Daoy (cell line): ENCODE measurements at places on chromosomes 16 and 17.

DNA sequence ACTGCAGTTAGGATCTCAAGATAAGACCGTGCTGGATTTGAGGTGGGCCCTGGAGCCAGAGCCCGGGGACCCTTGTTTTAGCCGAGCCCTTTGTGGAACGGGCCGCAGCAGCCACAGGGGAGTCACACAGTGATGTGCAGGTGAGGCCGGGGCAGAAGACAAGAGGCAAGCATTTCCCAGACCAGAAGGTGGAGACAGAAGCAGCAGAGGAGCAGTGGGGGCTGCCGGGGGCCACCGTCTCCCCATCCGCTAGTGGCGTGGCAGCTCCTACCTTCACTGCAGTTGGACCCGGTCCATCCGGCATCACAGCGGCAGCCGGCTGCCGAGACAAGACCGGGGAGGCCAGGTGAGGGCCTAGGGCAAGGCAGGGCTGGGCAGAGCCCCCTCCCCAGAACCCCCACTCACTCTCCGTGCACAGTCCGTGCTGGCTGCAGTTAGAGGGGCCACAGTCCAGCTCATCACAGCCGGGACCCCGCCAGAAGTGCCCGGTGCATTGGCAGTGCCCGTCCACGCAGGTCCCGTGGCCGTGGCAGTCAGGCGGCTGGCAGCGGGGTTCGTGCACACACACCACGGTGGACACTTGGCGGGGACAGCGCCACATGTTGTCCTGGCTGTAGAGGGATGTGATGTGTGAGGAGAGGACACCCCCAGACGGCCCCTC lies 6.0 kb downstream of the NAGPA start:
- DNase-seq = no peak

GRCh38 chr17:27622986-27623385 lies 8.0 kb upstream of the LGALS9 start:
- DNase-seq = no peak

- DNase-seq = peak; percentile 82
Measured at GRCh38 chr17:49567871-49568694, 7.6 kb upstream of the NXPH3 start.

DNA sequence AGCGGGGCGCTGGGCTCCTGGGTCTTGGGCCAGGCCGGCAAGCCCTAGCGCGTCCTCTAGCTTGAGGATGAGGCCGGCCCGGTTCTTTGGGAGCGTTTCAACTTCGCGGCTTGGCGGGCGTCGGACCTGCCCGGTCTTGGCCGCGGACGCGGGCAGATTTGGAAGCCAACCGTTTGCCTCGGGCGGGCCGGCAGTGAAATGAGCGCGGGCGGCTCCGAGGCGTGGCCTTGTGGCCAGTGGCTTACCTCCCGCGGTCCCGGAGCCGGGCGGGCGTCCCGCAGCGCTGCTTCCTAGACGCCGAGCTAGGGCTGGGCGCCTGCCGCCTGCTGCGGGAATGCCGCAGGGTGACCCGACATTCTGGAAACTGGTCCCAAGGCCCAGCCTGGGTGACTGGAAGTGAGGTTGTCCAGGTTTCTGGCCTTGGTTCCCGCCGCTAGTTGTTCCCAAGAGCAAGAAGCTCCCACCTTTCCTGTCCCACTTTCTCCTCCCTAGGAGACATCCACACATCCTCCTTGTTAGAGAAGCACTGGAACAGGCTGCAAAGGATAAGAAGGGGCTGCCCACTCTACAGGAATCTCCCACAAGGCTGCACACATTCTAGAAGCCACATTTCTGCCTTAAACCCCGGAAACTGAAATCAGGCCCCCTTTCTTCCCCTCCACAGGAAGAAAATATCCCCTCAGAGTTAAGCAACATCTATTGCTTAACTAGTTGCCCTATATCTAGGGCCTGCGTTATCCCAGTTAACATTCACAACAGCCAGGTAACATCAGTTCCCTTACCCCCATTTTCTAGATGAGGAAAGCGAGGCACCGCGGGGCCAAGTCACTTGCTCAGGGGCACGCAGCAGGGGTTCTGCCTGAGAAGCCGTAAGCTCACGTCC lies 4.5 kb upstream of the CBX8 start:
- peak; percentile 72 for DNase-seq

DNA sequence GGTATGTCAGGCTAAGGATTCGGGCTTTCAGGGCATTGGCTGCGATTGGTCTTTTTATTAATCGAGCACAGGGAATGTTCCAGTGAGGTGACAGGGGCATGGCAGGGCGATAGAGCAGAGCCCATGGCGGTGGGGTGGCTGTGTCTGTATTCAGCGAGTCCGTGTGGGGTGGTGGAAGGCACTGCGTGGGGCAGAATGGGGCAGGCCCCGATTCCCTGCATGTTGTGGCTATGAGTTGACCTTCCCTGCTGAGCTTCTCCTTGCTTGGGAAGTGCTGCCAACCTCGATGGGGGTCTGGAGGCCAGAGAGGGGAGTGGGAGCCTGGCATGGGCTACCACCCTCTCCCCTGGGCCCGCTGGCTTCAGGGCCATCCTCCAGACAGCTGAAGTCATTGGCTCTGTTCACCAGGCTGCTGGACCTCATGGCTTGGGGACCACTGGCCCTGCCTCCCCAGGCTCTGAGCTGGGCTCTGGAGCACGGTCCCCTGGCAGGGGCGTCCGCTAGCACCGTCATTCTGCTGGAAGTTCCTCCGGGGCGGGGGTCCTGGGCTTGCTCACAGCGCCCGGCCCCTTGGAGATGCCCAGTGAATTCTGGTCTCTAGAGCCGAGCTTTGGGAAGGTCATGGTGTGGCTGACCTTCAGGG lies 92.1 kb downstream of the NPIPB11 start:
- no peak for DNase-seq

- no peak for DNase-seq
Measured at GRCh38 chr16:73290258-73290657, 242.3 kb upstream of the ZFHX3 start.

GRCh38 chr17:14060706-14061105 lies 8.6 kb upstream of the COX10 start:
- DNase-seq = no peak

DNA sequence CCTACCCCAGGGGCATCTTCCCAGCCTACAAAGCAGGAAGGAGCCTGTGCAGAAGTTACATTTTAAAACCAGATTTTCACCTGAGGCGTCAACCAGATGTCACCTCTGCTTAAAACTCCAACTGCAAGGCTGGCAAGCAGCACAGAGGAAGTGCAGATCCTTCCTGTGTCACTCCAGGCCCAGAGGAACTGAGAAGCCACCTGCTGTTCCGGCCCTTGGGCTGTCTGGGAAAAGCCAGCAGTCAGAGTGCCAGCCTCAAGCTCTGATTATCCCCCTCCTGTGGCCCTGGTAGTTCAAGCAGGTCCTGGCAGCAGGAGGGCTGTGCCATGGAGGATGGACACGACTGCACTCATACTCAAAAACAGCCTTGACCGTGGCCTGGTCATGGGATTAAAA lies 10.2 kb downstream of the POLR2C start:
- DNase-seq = no peak

DNA sequence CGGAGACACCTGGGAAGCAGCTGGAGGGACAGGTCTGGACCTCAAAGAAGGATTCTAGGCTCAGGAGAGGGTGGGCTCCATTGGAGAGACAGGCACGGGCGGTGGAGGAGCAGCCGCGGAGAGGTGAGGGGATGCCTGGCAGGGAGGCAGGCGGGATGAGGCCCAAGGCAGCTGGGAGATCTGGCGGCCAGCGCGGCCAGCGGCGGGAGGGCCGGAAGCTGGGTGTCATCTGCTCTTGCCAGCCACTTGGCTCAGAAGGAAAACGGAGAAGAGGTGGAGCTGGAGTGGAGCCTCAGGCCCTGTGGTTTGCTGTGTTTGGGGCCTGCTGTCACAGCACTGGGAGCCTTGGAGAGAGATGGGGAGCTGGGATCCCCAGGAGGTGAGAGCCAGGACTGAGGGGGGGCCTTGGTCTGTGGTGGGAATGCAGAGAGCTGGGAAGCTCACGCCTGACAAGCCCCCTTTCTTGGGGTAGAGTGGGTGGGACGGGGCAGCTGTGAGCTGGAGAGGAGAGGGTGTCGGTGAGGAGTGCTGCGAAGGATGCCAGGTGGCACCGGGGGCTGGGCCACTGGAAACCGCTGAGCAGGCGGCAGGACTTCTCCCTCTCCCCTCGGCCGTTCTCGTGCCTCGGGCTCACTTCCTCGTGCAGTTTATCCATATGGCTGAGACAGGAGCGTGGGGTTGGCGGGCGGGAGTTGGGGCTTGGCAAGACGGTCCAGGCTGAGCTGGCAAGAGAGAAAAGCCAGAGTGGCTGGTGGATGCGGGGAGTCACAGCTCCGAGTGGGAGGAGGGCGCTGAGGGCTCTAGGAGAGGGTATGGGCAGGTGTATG lies 8.0 kb downstream of the TBC1D24 start:
- peak; percentile 65 for DNase-seq

- no peak for DNase-seq
Measured at GRCh38 chr16:4926928-4927327, 10.0 kb downstream of the PPL start.

DNA sequence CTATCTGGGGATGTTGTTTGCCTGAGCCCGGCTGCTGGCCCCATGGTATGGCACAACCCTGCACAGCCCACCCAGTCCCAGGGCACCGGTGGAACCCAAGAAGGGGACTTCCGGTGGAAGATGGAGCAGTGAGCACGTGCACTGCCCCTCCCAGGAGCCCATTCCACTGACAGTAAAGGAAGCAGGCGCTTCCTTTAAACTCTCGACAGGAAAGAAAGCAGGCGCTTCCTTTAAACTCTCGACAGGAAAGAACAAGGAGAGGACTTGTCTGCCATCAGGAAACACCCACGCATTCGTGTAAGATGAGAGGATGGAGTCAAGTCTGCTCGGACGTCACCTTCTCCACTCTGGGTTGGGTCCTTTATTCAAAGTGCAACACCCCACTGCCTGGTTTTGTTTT lies 53.7 kb downstream of the IL21R start:
- no peak for DNase-seq

DNA sequence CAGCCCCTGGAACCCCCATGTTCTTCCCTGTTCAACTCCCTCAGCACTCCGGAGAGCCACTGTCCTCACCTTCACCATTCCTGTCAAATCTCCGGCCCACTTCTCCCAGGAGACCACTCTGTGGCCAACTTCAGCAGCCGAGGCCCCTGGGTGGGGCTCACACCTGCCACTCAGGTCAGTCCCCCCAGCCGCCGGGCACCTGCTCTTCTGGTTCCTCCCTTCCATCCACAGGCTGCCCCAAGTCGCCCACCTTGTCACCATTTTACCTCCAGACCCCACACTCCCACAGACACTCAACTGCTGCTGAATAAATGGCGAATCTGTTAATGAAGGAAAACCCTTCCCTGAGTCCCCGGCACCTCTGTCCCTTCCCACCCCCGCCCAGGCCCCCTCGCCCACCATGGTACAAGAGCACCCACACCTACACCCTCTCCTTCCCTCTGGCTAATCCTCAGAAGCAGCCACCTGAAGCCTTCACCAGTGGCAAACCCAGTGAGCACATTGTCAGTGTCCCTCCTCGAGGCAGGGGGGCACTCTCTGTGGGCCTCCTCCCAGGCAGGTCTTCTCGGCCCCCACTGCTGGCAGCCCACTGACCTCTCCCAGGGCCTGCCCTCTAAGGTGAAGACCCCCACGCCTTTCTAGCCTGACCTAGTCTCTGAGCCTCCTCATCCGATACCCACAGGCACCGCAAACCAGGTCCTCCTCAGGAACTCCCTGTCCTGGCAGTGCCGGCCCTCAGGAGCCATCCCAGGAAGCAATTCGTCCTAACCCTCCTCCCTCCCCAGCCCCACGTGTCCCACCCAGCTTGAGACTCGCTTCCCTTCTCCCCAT lies 8.2 kb downstream of the CANT1 start:
- no peak for DNase-seq

DNA sequence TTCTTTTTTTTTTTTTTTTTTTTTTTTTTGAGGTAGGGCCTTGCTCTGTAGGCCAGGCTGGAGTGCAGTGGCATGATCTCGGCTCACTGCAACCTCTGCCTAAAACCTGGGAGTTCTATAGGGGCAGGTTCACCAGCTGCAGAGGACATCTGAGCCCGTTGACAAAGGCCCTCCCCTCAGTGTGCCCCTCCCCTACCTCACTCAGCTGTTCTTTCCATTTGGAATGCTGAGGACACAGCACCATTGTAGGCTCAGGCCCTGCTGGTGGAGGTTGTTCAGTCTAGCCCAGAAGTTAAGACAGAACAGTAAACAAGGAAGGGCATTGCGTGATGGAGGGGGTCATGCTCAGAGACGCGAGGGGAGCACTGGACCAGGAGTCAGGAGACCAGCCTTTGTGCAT lies 21.8 kb upstream of the KIF19 start:
- DNase-seq = no peak

GRCh38 chr16:56743840-56744239 lies 13.9 kb downstream of the NUP93 start:
- peak; percentile 58 for DNase-seq

DNA sequence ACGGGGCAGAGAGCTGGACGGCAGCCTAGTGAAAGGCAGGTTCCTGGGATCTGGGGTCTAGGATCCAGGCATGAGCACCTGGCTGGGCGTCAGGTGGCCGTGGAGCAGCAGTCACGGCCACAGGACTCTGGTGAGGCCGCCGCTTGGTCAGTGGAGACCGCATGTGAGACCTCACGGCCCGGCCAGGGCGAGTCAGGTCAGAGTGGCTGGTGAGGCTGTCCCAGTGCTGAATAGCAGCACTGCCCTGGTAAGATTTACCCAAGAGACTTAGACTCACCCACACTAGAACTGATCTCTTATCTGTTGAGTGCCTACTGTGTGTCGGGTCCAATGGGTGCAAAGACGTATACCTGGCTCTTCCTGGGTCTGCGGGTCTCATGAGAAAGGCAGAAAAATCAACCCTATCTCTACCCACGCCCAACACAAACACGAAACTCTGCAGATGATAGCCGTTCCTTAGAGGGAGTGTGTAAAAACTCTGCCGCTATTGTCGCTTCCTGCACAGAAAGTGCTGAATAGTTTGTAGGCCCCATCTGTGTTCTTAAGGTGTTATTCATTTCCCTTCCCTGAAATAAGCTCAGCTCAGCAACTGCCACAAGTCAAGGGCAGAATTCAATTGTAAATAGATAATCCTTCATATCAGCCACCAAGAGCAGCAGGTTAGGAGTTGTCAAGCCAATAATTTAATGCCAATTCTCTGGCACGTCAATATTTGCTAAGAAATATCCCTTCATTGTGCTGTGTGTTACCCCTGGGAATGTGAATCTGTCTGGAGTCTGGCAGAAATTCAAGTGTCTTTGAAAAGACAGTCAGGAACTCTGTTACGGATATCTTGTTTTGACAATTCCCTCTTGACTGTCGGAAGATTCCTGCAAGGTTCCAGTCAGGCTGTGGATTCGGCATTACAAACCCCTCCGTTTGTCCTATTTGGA lies 240.0 kb downstream of the NTN1 start:
- no peak for DNase-seq

- DNase-seq = no peak
Measured at GRCh38 chr17:50598487-50598886, 36.2 kb upstream of the ABCC3 start.
